ENCODE measurements at places on chromosomes 6 and 20.

GRCh38 chr20:2395136-2395535 is 14.4 kb downstream of the TGM6 start:
- no peak for DNase-seq

DNA sequence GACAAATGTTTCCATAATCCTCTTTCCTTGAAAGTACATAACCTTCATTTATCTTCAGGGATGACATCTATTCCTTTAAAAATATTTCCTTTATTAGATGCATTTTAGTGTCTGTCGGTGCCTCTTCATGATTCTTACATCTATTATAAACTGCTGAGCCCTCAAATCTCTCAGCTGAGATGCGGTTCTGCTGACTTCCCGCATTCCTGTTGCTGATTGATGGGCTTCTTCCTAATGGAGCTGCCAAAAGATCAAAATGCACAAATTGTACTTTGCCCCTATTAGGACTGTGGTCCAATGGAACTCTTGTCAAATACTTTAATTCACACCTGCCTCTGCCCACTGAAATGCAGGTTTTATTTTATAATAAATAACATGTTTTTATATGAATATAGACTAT is 78.7 kb upstream of the SAMD5 start:
- DNase-seq: no peak

- DNase-seq: no peak
Observed at GRCh38 chr6:167815296-167815980, 11.3 kb upstream of the AFDN start.

GRCh38 chr20:13223736-13224520 is 2.9 kb downstream of the ISM1 start:
- no peak for DNase-seq
